CD4-positive, alpha-beta T cell (primary cell): ENCODE measurements at places on chromosomes 13 and 19. TPM values are rescaled to one million over a fixed set of nuclear protein-coding genes. Genes with fewer than 3 reads are reported as not detected.

Gene S1PR4
- total RNA-seq: 70.2 TPM

Gene URAD
- not detected for total RNA-seq

Gene NTN5
- total RNA-seq: 3.0 TPM

Gene ADM5
- 2.5 TPM for total RNA-seq

Gene EML2
- 29.2 TPM for total RNA-seq

Gene CAMSAP3
- 0.16 TPM for total RNA-seq

GRCh38 chr19:41795031-41795461 is 1.3 kb upstream of the CEACAM3 start:
- no peaks in the 10 kb centered on the region for H3K4me1 ChIP-seq
- no peak overlapping the region for H3K27ac ChIP-seq
- peaks cover 18% of the 10 kb centered on the region for H3K27me3 ChIP-seq
- peak; percentile 33 for DNase-seq
- no peak overlapping the region for H3K4me3 ChIP-seq

- H3K27ac ChIP-seq: no peak overlapping the region
- H3K4me1 ChIP-seq: peaks cover 9% of the 10 kb centered on the region
- no peak for DNase-seq
- peaks cover 87% of the 10 kb centered on the region for H3K27me3 ChIP-seq
- H3K4me3 ChIP-seq: no peak overlapping the region
Measured at GRCh38 chr19:1766800-1767352, 13.6 kb downstream of the ONECUT3 start.

GRCh38 chr19:1354970-1355567 is 28.6 kb upstream of the NDUFS7 start:
- H3K36me3 ChIP-seq: peaks cover 21% of the 10 kb centered on the region
- H3K27ac ChIP-seq: no peak overlapping the region
- peak overlapping the region; percentile 75 for H3K4me3 ChIP-seq
- peaks cover 20% of the 10 kb centered on the region for H3K4me1 ChIP-seq
- no peak for DNase-seq

DNA sequence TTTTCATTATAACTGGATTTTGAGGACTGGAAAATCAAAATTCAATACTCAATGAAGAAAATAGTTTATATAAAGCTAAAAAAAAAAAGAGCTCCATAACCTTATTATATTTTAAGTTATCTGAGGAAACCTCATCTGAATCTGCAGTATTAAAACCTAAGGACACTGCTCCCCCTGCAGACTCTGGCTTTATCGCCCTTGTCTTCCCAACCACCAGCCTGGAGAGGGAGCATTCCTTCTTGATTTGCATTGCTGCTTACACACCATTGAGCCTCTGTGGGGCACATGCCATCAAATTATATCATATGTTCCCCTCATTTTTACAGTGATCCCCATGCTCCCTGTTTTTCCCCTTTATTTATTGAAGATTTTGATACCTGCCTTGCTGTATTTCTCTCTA is 871.4 kb upstream of the GPC6 start:
- no peaks in the 10 kb centered on the region for H3K4me1 ChIP-seq
- H3K27ac ChIP-seq: no peak overlapping the region
- DNase-seq: no peak
- no peak overlapping the region for H3K4me3 ChIP-seq
- no peaks in the 10 kb centered on the region for H3K36me3 ChIP-seq
- no peaks in the 10 kb centered on the region for H3K27me3 ChIP-seq

- H3K27me3 ChIP-seq: no peaks in the 10 kb centered on the region
- DNase-seq: no peak
- H3K4me1 ChIP-seq: peaks cover 14% of the 10 kb centered on the region
- H3K27ac ChIP-seq: no peak overlapping the region
- H3K4me3 ChIP-seq: no peak overlapping the region
- peaks cover 5% of the 10 kb centered on the region for H3K36me3 ChIP-seq
Measured at GRCh38 chr13:97301382-97302095, 79.4 kb downstream of the MBNL2 start.

DNA sequence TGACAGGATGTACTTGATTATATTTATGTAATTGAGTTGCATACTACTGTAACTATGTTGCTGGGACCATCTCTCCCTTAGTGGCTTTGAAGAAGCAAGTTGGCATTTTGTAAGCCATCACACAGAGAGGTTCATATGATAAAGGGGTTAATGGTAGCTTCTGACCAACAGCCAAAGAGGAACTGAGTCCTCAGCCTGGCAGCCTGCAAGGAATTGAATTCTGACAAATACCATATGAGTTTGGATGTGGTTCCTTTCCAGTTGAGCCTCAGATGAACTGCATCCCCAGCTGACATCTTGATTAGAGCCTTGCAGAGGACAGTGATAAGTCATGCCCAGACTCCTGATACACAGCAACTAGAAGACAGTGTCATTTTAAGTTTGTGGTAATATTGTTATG is 8.6 kb upstream of the MYCBP2 start:
- no peaks in the 10 kb centered on the region for H3K36me3 ChIP-seq
- peaks cover 9% of the 10 kb centered on the region for H3K4me1 ChIP-seq
- no peak for DNase-seq
- H3K27me3 ChIP-seq: no peaks in the 10 kb centered on the region
- H3K4me3 ChIP-seq: no peak overlapping the region
- H3K27ac ChIP-seq: no peak overlapping the region

GRCh38 chr19:45168767-45169351 is 8.1 kb upstream of the NKPD1 start:
- no peak overlapping the region for H3K4me3 ChIP-seq
- H3K4me1 ChIP-seq: peaks cover 70% of the 10 kb centered on the region
- DNase-seq: no peak
- peaks cover 2% of the 10 kb centered on the region for H3K36me3 ChIP-seq

DNA sequence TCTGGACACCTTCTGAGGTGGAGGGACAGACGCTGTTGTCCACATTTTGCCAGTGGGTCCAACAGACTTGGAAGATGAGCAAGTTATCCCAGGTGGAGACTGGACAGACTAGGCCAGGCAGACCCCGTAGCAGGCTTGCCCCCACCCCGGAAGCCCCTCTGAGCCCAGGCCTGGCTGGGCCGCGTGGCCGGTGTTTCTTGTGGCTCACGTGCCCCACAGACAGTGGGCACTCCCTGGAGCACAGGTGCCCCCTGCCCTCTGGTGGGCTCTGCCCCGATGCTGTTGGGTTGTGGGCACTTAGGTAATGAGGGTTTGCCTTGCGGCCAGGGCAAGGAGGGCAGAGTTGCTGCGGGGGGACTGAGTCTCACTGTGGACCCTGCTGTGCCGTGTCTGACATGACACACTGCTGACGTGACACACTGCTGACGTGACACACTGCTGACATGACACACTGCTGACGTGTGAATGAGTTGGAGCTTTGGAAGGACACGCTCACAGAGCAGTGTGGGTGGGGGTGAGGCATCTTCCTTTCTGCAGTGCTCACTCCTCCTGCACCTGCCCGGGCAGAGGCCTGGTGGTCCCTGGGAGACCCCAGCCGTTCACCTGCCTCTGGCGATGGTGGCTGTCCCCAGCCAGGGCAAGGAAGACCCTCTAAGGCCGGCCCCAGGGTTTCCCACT is 25.1 kb downstream of the DOT1L start:
- H3K4me3 ChIP-seq: no peak overlapping the region
- H3K27ac ChIP-seq: no peak overlapping the region
- H3K36me3 ChIP-seq: peaks cover 67% of the 10 kb centered on the region

- peak; percentile 44 for DNase-seq
- peaks cover 12% of the 10 kb centered on the region for H3K36me3 ChIP-seq
- peak overlapping the region; percentile 29 for H3K4me3 ChIP-seq
- peaks cover 11% of the 10 kb centered on the region for H3K4me1 ChIP-seq
- H3K27me3 ChIP-seq: no peaks in the 10 kb centered on the region
Measured at GRCh38 chr13:74026753-74027152, 107.5 kb downstream of the KLF12 start.
